CD4-positive, CD25-positive, alpha-beta regulatory T cell (primary cell): ENCODE measurements at places on chromosomes 2 and 18.

GRCh38 chr18:10353791-10354190, 100.6 kb upstream of the APCDD1 start:
- no peak for DNase-seq

GRCh38 chr2:15313657-15314056, 247.5 kb downstream of the NBAS start:
- no peak for DNase-seq

DNA sequence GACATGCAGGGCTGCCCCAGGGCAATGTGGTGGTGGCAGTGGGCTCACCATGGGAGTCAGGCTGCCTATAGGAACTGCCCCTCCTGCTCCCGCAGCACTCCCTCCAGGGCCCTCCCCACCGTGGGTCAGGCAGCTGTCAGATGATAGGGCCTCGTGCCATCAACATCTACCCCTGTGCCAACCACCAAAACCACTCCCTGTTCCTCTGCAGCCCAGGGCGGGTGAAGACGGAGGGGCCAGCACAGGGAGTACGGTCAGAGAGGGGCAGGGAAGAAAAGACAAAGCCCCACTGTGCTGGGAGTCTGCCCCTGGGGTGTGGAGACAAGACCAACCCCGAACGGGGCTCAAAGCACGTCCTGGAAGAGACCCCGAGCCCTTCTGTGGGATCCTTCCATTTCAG, 97.4 kb downstream of the TNS1 start:
- DNase-seq = no peak

- no peak for DNase-seq
Measured at GRCh38 chr2:237968048-237968862, 1.4 kb downstream of the UBE2F start.

- DNase-seq = no peak
Measured at GRCh38 chr2:237185553-237185925, 99.8 kb downstream of the COPS8 start.

DNA sequence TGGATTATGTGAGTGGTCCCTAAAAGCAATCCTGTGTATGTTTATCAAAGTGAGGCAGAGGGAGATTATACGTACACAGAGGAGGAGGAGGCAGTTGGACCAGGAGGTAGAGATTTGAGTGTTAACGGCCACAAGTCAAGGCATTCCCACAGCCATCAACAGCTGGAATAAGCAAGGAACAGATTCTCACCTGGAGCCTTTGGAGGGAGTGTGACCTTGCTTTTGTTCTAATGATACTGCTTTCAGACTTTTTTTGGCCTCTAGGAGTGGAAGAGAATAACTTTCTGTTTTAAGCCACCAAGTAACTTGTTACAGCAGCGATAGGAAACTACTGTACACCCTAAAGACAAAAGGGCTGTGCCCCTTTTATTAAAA, 18.1 kb downstream of the LCLAT1 start:
- DNase-seq = no peak

GRCh38 chr2:240502059-240502429, 55.7 kb downstream of the ANKMY1 start:
- no peak for DNase-seq
